ENCODE measurements at places on chromosomes 16 and 17.

GRCh38 chr17:82653651-82654528, 5.6 kb upstream of the WDR45B start:
- no peak for DNase-seq

DNA sequence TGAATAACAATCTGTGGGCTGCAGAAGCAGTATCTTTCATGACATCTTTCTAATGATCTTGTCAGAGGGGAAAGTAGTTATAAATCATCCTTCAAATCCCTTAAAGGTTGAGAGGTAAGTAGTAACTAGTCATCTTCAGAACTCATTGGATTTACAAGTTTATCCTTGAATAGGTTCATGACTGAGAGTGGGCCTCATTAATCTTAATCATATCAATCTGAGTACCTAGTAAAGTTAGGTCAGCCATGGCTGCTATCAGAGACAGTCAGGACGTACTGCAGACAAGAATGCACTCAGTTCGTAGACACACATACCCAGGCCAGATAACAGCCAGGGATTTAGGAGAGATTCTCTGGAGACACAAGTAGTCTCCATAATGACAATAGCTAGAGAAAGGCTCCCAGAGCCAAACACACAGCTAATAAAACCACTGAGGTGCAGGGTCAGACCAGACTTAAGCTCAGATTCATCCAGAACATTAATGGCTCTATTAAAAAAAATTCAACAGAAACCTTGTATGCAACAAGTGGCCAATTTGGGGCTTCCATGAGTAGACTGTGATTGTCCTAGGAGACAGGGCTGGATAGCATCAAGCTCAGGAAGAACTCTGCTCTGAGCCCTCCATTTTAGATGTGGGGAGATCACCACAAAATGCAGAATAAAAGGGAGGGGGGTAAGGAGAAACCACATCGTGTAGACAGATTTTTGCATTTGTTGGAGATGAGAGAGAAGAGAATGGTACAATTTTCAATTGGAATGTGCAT, 65.8 kb downstream of the TBX4 start:
- no peak for DNase-seq

DNA sequence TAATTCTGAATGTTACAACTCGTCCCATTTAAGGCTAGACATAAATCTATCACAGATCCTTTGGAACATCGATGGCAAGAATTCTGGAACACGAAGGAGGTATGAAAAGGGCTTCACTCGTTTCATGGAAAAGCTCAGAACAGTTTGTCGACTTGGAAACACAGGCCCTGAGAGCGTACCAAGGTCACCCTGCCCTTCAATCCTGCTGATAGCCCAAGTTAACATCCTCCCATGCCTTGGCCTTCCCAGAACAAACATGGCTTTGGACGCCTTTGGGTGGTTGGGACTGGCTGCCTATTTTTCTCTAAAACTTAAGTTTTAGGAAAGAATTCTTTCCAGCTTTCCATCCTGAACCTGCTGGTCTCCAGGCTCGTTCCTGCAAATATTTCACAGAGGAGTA, 396.1 kb downstream of the MAF start:
- DNase-seq = no peak

GRCh38 chr17:7684851-7685532, 2.3 kb downstream of the TP53 start:
- no peak for DNase-seq

- DNase-seq = no peak
Measured at GRCh38 chr17:55037828-55038227, 69.3 kb downstream of the STXBP4 start.

- no peak for DNase-seq
Measured at GRCh38 chr16:89709716-89710432, 8.4 kb upstream of the SPATA2L start.

All from activated naive CD4-positive, alpha-beta T cell treated with anti-CD3 and anti-CD28 coated beads, Interleukin-2, amount 10 ng/mL, durations not matched to agents 7 days and 5 days (primary cell).